ENCODE measurements at places on chromosomes 4 and X.

- DNase-seq, result no peak
Observed at GRCh38 chrX:1212532-1212931, at the start of gene CRLF2. TSS of gene CRLF2 (minus strand) at chrX:1212649. CDS start at chrX:1212634, 15 bp downstream.

DNA sequence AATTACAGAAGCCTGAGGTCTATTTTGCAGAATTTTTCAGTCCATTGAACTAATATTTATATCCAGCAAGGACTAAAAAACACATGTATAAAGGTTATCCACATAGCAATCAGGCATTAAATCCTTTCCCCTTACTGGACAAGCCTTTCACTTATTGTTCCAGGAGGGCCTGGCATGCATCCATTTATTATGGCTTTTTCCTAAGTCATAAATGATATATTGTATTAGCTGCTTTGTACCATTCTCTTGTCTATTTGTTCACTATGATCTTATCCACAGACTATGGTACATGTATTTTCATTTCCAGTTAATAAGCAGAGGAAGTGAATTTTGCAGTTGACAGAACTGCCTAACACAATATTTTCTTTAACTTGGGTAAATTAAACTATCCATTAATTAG, 105.4 kb upstream of the ANK2 start:
- no peak for DNase-seq

DNA sequence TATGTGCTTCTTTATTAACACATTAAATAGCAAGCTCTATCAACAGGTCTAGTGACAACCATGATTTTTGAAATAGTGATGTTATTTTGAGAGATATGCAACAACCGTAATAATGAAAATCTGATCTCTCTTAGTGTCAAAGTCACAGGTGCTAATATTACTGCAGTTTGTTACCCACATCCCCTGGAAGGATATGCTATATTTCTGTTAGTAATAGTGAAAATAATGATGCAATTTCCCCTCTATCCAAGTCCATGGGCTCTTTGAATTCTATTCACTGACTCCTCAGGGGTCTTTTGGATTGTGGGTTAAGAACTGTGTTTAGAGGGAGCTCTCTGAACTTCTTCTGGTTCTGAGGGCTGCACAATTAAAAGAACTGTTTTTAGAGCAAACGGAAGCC, 3.0 kb upstream of the HSD17B10 start:
- DNase-seq, result no peak

DNA sequence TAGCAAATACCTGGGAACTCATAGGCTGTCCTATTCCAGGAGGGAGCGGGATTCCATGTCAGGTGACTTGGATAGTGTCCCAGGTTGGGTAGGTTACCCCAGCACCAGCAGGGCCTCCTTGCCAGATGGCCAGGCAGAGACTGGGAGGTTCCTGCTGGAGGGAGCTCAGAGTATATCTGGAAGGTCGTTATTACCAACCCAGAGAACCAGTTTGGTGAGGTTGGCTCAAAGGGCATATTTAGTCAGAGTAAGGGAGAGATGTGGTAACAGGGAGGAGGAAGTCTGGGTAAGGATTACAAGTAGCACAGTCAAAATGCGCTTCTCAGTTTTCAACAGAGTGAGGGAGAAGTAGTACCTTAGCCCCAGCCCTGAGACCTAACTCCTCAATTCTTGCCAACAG, 53.3 kb upstream of the LNX1 start:
- no peak for DNase-seq

- no peak for DNase-seq
Observed at GRCh38 chrX:70478526-70479245, 34.1 kb downstream of the DLG3 start.

GRCh38 chr4:26032630-26033317, 118.8 kb downstream of the SMIM20 start:
- DNase-seq, result no peak

- no peak for DNase-seq
Observed at GRCh38 chr4:149441338-149441737, 374.3 kb downstream of the IQCM start.

DNA sequence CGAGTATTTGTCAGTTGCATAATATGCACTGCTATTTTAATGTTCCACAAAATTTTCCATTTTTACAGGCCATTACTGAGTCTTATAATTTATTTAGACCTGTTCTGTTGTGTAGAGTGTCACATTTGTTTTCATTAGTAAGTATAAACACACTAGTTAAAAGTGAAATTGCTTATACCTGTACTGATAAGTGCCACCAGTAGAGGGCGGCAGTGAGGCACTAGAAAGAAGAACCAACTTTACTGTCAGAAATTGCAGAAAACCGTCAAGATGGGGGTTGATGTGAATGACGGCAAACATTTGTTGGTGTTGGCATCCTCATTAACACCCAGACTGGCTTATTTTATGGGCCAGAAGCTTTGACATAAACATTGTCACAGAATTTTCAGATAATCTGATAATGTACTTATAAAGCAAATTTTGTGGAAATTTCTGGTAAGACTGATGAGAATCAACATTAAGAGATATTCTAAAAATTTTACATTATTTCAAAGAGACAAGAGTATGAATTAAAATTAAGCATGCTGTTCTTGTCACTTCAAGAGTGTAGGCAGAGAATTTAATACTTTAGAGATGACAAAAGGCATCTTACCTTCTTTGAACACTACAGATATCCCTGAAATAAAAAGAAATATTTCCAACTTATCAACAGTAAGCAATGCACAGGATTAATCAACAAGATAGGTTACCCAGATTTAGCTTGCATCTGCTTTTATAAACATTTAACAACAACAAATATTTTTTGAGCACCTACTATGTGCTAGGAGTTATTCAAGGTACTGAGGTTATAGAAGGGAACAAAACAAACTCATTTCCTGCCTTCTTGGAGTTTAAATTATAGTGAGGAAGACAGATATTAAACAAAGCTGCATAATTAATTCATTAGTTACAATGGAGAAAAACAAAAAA, 24.9 kb downstream of the ALPK1 start:
- peak; percentile 72 for DNase-seq

DNA sequence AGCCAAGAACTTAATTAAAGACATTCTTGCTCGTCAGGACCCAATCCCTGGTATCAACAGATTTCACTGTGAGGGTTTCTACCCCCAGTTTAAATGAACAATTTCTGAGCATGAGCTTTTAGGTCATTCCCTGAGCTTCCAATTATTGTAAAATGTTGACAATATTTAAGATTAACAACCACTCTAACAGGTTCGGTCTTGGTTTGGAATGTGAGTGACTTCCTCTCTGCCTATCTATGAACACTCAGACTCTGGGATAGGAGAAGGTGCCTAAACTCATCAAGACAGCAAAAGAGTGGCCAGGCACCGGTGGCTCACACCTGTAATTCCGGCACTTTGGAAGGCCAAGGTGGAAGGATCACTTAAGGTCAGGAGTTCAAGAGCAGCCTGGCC, 82.9 kb upstream of the TMEM150C start:
- no peak for DNase-seq

GRCh38 chr4:56806666-56807065, 14.8 kb downstream of the SPINK2 start:
- no peak for DNase-seq

- DNase-seq, result no peak
Observed at GRCh38 chr4:148015058-148015457, 283.2 kb downstream of the ARHGAP10 start.

- no peak for DNase-seq
Observed at GRCh38 chrX:66022632-66023384, 17.1 kb downstream of the VSIG4 start.

DNA sequence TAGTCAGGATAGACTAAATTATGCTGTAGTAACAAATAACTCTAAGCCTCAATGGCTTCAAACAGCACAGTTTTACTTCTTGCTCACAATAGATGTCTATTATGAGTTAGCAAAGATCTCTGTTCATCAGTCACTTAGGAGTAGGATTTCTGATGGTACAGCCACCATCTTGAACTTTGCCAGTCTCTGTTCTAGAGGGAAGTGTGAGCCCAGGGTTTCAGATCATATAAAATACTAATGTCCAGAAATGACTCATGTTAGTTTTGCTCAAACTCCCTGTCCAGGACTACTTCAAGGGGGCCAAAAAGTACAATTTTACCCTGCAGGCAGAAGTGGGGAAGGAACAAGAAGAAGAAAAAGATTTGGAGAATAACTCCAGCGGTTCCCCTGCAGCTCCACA, 77.1 kb upstream of the LSM6 start:
- no peak for DNase-seq

GRCh38 chrX:55490121-55490520, 473 bp upstream of the USP51 start:
- DNase-seq, result no peak

DNA sequence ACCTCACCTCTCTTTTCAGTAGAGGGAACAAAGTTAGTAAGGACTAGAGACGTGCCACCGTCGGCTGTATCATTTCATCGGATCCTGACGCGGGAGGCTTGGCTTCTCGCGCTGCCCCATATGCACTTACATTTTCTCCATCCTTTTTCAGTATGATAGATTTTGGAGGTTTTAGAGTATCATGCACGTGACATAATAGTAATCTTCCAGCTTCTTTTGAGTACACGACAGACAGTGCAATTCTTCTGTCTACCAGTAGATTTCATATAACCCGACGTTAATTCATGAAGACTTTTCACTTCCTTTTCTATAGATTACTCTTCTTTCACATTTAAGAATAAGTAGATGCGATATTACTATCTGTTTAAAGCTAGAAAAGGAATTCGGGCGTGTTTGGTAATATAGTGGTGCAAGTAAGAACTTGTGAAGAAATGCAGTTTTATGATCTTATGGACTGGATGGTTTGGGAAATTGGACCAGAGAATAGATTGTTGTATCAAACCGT, 1.0 kb downstream of the CDS1 start:
- no peak for DNase-seq

- no peak for DNase-seq
Observed at GRCh38 chr4:95362906-95363558, 185.7 kb downstream of the UNC5C start.

- no peak for DNase-seq
Observed at GRCh38 chrX:96861661-96862060, 22.0 kb upstream of the RPA4 start.

GRCh38 chrX:48001260-48001659, 2.5 kb downstream of the ZNF182 start:
- DNase-seq, result no peak

DNA sequence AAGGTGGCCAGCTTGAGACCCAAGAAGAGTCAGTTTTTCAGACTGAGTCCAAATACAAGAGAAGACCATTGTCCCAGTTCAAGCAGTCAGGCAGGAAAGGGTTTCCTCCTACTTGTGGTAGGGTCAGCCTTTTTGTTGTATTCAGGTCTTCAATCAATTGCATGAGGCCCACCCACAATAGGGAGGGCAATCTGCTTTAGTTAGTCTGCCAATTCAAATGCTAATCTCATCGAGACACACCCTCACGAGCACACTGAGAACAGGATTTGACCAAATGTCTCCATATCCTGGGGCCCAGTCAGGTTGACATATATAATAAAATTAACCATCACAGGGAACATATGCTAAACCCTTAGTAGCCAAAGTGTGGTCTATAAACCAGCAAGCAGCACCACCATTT, 75.3 kb upstream of the FRMPD3 start:
- no peak for DNase-seq

- DNase-seq, result no peak
Observed at GRCh38 chr4:25810461-25811373, 52.1 kb downstream of the SEL1L3 start.

- DNase-seq, result no peak
Observed at GRCh38 chr4:123505095-123506010, 108.8 kb downstream of the SPRY1 start.

DNA sequence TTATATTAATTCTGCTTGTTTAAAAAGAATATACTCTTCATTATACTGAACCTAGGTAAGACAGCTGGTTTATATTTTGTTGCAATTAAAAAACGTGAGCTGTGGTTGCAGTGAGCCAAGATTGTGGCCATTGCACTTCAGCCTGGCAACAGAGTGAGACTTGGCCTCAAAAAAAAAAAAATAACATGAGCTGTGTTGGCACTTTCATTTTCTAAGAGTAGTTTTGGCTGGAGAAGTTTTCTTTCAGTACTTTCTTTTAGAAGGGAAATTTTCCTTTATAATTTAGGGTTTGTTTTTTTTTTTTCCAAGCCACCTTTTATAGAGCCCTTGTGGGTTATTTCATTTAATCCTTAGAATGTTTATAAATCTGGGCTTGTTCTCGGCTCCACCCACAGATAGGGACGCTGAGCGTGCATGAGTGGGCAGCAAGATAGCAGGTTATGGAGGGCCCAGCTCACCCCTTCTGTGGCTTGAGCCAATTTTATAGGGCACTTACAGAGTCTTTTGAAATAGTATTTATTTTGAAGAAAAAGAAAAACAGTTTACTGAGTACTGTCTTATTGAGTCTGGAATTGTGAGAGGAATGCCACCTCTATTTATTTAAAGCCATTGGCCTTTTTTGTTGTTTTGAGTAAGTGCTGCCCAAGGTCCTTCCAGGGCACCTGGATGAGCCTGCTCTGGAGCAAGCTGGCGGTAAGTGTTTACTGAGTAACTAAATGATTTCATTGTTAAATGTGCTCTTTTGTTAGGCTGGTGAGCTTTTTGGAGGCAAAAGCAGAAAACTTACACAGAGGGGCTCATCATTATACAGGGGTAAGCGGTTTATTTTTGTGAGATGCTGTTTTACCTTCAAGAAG, 60.9 kb downstream of the HTT start:
- no peak for DNase-seq

- DNase-seq, result no peak
Observed at GRCh38 chr4:4386736-4387392, at the start of gene NSG1. TSS of gene NSG1 (plus strand) at chr4:4387102. CDS start at chr4:4387630, 528 bp downstream.

- no peak for DNase-seq
Observed at GRCh38 chr4:1241466-1241935, 7.4 kb downstream of the CTBP1 start.

DNA sequence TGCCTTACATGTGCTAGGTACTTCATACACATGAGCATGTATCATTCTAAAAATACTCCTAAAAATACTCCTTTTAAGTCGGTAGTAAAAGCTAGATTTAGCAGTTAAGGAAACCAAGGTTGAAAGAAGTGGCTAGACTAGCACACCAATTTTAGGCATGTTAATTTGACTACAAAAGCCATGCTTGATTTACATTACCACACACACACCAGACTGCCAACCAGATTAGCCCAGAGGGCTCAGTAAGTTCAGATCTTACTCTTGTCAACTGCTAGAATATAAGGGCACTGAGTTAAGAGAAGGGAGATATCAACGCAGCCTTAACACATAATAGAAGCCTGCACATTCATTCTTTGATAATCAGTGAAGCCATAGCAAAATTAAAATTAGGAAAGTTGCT, 117.9 kb downstream of the MID1IP1 start:
- DNase-seq, result no peak

- DNase-seq, result peak; percentile 40
Observed at GRCh38 chrX:48956728-48957414, 536 bp downstream of the OTUD5 start.

DNA sequence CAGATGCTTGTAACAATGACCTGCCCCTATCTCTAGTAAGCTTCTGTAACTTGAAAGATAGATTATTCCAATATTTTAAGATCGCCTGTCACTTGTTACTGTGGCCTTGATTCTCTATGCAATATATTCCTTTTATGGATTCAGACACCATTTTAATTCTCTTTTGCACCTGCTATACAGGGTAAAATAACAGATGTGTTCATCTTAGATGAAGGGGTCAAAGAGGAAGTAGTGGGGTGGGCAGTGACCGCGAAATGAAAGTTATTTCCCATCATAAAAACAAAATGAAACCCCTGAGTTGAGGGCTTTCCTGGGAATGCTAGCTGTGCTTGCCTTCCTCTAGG, 175.9 kb downstream of the TSPAN5 start:
- no peak for DNase-seq

GRCh38 chrX:74585766-74586165, 28.7 kb downstream of the RLIM start:
- no peak for DNase-seq
